Epithelial cell of prostate (primary cell): ENCODE measurements at places on chromosomes 7 and 10.

DNA sequence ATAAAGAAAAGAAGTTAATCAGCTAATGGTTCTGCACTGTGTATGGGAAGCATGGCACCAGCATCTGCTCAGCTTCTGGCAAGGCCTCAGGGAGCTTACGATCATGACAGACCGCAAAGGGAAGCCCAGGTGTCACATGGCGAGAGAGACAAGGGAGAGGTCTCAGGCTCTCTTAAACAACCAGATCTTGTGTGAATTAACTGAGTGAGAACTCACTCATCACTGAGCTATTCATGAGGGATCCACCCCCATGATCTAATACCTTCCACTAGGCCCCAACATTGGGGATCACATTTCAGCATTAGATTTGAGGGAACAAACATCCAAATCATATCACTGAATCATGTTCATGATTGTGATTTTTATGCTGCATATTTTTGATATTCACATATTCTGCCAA is 5.8 kb downstream of the USP54 start:
- no peak for DNase-seq

DNA sequence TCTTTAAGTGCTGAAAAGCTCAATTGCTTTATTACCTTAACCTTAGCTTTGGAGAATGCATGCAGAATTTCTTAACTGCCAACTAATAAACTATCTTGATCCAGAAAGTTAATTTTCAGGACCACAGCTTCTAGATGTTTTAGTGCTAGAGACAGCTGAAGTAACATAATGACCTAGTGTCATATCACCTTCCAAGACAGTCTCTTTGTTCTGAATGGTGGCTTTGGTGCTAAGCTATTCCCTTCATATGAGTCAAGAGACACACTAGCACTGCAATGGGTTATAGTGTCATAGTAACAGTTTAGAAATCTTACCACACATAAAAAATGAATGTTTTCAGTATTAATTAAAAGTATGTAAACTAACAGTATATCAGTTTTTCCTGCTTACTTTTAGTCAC is 115.4 kb upstream of the LRRN3 start:
- DNase-seq: no peak

- DNase-seq: no peak
Measured at GRCh38 chr10:2851566-2851965, 215.8 kb upstream of the PFKP start.

DNA sequence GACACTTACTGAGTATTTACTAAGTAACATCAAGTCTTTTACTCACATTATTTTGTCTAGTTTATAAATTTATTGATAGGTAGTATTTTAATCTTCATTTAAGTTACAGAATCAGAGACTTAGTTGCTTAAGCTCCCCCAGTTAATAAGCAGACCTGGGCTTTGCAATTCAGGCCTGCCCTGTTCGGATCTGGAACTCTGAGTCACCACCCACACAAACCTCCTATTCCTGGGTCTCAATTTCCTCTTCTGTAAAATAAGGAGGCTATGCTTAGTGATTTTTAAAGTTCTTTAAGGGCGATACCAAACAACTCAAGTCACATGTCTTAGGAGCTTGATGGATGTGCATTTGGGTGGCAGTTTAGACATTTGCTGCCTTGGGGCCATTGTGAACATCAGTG is 3.5 kb upstream of the MGAM start:
- no peak for DNase-seq

DNA sequence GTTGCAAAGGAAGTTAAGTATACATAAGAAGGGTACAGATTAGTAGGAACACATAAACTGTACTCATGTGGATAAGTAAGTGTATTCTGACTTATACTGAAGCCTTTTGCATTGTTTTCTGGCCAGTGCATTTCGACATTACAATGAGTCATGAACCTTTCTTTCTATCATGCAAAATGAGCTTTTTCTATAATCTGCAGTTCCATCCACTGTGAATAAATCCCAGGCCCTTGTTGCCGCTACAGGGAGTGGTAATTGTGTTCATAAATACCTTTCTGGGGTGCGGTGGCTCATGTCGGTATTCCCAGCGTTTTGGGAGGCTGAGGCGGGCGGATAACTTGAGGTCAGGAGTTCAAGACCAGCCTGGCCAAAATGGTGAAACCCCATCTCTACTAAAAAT is 858.3 kb downstream of the GRM8 start:
- no peak for DNase-seq
